ENCODE measurements at places on chromosomes 6 and 20.

DNA sequence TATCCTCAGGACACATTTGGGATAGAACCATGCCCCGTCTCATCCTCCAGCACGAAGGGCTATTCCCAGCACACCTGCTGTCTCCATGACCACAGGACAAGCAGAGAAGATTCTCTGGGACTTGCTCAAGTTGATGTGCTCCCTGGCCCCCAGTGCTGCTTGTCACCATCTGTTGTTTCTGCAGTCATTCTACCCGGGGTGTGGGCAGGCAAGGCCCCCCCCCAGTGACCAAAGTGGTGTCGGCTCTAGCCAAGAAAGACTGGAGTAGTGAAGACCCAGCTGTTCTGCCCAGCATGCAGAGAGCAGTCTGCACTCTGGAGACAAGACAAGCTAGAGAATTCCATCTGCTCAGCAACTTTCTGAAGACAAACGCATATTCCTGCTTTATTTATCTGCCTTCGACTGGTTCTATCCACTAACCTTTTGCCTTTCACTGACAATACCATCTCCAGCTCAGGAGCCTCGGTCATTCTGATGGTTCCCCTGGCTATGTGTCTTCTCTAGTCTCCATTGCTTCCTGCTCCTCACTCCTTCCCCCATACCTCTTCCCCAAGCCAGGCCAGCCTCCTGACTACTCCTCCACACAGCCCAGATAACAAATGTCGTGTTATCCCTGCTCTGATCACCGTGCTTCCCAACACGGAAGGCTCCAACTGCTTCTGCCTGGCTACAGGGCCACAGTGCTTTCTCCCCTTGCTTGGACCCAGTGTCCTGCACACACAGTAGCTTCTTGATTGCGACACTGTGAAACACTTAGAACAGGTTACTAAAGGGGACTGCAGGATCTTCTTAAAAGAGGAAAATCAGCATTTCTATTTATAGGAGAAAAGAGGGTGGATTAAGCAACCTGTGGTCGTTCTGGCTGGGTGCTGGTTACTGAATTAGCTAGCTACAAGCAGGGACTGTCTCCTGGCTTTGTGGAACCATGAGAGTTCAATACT lies 86.7 kb upstream of the EMILIN3 start:
- no peak for DNase-seq

DNA sequence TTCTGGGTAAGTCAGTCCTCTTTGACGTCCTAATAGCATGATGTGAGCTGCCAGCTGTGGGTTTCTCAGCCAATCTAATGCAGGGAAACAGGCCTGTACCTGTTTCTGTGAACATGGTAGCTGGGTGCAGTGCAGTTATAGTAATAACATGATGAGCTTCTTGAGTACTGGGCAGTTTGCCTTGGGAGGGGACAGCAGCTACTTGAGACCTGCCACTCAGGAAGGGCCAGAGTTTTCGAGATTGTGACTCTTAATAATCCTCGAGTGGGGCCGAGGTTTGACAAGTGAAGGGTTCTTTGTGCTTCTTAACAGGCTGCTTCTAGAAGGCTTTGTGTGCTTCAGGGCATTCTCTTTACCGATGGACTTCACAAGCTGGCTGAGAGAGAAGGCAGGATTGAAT lies 180.1 kb downstream of the JARID2 start:
- no peak for DNase-seq

DNA sequence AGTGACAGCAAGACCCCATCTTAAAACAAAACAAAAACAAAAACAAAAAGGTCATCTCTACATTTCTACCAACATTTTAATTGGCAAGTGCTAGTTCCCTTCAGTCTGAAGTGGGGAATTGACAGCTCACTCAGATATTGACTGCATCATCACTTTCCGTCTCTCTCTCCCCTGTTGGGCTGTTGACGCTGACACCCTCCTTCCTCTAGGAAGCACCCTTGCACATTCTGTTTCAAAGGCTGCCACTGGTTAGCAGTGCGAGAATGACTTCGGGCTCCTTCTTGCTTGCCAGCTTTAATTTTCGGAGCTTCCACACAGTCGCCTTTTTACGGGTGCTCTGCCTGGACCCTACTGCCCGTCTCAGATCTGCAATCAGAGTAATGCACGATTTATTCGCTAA lies 96.6 kb upstream of the INSM1 start:
- no peak for DNase-seq

DNA sequence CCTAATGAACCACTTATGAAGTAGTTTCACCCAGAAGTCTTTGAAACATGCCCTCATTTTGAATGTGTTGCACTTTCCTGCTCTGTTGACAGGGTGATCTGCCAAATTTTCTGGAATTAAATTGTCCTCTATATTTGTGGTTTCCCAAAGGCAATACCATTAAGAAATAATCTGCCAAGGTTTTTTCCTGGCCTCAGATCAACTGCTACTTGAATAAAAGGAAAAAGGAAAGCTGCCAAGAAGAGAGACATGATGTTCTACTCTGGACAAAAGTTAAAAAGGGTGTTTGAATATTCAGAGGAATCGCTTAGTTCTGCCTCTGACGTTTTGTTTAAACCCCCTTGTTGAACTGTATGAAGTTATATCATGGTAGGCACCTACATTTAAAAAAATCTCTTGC lies 37.4 kb upstream of the ARMH2 start:
- DNase-seq: no peak
